ENCODE measurements at places on chromosomes 16 and 17. TPM values are rescaled to one million over a fixed set of nuclear protein-coding genes. Genes with fewer than 3 reads are reported as not detected.

DNA sequence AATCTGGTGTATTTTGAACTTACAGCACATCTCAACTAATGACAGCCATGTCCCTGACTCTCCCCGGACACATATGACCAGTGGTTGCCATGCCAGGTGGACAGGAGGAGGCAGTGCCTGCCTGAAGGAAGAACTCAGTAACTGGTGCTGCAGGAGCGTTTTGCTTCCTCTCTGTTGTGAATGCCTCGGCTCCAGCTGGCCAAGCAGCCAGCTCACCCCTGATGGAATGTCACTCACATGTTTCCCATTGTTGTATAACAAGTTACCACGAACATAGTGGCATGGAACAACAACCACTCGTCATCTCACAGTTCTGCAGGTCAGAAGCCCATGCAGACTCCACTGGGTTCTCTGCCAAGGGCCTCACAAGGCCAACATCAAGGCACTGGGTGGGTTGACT is 20.1 kb upstream of the IRF8 start:
- peak; percentile 77 for DNase-seq

GRCh38 chr16:3915426-3916260 is 35.1 kb upstream of the CREBBP start:
- DNase-seq = no peak

GRCh38 chr17:82019690-82020571 is 2.7 kb downstream of the CENPX start:
- peak; percentile 61 for DNase-seq

The HOXB7 gene
- 7.1 TPM for total RNA-seq

The RHBDF1 gene
- total RNA-seq = 61.7 TPM

DNA sequence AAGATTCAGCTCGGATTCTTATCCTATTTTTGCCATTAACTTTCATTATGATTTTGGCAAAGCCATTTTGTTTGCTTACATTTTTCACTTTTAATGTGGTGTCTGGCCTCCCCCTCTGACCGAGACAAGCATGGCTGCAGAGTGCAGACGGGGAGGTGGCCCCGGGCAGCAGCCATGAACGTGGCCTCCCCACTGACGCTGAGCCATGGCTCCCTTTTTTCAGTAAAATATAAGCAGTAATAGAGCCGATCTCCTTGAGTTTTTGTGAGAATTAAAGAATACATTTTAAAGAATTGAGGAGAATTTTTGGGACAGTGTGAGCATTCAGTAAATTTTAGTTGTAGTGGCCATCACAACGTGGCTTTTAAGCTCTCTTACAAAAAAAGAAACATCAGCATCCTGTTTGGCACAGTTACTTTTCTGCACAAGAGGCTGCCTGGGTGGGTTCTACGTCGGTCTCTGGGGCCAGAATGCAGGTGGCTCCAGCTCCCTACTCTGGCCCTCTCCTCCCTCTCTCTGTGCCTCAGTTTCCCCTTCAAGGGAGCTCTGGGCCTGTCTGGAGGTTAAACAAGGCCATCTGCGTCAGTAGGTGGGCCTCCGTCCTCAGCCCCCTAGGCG is 68.8 kb upstream of the ZNF750 start:
- no peak for DNase-seq

The KRTAP4-6 gene
- not detected for total RNA-seq

The HBZ gene
- not detected for total RNA-seq

DNA sequence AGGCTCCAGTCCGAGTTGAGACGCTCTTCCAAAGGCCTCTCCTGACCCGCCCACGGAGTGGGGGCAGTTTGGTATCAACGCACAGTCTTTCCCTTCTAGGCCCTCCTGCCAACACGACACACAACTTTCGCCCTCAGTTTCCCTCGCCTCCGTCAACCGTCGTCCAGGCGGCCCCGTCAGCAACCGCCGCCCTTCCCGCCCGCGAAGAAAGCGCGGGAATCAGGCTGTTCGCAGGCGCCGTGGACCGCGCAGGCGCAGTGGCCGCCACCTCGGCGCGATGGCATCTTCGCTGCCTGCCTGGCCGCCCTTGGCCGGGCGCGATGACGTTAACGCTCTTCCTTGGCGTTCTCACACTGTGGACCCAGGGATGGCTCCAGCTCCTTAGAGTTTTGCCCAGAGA is at the start of gene SPATA22:
Gene SPATA22 (minus strand): TSS at position 221 of the 400 bp plus-strand sequence. CDS start 2,494 bp downstream, outside the sequence.
- no peak for DNase-seq

The TLK2 gene
- 37.9 TPM for total RNA-seq

GRCh38 chr17:40111221-40112128 is 10.3 kb upstream of the MSL1 start:
- peak; percentile 93 for DNase-seq

The OR1E1 gene
- total RNA-seq = not detected

GRCh38 chr16:30755955-30756780 is 5.7 kb downstream of the CFAP119 start:
- DNase-seq = no peak

GRCh38 chr17:16384557-16384956 is 3.7 kb downstream of the UBB start:
- no peak for DNase-seq

GRCh38 chr17:11182430-11182829 is 58.6 kb upstream of the SHISA6 start:
- no peak for DNase-seq

DNA sequence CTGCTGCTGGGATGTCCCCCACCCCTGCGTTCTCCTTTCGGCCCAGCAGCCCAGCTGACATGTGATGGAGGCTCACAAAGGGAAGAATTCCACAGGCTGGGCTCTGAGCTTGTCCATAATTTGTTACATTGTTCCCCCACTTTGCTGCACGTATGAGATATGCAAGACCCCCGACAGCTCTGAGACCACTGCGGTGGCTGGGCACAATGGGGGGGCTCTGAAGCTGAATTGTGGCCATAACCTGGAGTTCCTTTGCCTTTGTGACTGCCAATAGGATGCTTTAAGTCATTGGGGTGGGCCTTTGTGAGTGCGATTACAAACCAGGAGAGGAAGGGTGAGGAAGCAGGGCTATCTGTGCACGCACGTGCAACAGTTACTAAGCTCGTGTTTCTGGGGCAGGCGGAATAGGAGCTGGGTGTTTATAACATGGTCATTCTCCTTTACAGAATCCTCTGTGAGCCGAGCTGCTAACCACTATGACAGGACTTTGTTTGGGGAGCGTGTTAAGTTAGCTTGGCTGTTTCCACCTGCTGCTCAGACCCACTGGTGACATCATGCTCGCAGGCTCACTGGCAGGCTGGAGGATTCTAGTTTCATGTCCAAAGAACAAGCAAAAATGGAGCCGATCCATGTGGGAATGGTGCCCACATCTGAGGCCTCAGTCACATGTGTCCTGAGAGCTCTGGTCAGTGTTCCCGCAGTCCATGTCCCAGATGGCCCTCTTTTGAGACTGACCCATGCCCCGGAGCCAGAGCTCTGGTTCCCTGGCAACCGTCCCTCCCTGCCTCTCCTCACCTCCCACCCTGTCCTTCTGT is 208.3 kb upstream of the SALL1 start:
- peak; percentile 6 for DNase-seq

The CCL11 gene
- total RNA-seq = not detected

The KRT39 gene
- total RNA-seq = not detected

The KRTAP4-9 gene
- not detected for total RNA-seq

DNA sequence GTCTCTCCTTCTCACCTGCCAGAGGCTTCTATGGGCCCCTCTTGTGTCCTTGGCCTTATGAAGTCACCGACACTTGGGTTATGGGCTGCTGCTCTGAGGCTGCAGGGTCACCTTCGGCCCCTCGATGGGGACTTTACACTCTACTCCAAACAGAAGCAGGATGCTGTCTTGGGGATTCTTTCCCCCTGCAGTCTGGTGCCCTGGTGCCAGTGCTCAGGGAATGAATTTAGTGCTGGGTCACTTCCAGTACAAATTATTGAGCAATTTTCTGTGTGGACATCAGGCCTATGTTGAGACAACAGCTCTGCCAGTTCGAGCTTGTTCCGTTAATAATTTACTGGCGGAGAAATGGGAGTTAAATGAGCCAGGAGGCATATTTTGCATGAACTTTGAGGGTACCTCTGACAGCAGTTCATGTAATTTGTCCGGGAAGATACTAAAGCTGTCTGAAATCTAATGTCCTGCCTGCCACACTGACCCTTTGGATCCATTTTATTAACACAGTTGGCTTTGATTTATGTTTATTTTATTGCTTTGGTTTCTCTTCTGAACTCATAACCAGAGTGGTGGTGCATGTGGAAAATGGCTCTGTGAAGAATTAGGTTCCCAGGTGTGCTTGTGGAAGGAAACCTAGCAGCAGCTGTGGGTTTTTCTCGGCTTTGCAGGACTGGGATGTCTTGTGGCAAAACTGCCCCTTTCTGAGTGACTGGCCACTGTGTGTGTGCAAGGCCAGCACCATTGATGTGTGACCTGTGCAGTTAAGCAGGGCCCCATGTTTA is 34.1 kb upstream of the DHX8 start:
- DNase-seq = peak; percentile 53

DNA sequence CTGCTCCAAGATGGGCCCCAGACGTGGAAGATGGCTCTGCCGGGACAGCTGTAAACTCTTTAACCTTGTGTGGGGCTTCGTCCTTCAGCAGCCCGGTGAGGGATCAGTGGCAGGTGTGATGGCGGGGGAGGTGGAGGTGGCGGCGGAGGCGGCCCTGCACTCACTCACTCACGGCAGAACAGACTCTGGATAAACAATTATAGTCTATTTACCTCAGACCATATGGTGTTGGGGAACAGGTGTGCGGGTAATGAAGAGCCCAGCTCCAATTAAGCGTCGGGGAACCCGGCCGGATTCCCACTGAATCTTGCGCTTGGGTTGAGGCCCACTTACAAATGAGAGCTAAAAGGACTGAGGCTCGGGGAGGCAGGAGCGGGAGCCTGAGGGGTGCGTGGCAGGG is 104.3 kb upstream of the SDK2 start:
- no peak for DNase-seq

DNA sequence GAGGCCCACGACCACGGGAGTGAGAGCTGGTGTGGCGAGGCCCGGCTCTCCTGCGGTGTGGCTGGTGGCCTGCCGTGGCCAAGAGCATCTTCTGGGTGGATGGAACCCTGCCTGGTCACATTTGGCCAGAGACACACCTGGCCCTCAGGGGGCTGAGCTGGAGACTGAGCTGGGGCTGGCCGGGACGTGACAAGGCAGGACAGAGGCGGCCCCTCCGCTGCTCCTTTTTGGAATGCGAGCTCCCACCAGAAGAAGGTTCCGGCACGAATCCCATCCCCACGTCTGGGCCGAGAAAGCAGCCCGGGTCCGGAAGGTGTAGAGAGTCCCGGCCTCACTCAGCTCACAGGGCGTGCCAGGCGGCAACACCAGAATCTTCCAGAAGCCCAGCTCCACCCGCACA is 26.0 kb upstream of the CHMP6 start:
- DNase-seq = no peak

DNA sequence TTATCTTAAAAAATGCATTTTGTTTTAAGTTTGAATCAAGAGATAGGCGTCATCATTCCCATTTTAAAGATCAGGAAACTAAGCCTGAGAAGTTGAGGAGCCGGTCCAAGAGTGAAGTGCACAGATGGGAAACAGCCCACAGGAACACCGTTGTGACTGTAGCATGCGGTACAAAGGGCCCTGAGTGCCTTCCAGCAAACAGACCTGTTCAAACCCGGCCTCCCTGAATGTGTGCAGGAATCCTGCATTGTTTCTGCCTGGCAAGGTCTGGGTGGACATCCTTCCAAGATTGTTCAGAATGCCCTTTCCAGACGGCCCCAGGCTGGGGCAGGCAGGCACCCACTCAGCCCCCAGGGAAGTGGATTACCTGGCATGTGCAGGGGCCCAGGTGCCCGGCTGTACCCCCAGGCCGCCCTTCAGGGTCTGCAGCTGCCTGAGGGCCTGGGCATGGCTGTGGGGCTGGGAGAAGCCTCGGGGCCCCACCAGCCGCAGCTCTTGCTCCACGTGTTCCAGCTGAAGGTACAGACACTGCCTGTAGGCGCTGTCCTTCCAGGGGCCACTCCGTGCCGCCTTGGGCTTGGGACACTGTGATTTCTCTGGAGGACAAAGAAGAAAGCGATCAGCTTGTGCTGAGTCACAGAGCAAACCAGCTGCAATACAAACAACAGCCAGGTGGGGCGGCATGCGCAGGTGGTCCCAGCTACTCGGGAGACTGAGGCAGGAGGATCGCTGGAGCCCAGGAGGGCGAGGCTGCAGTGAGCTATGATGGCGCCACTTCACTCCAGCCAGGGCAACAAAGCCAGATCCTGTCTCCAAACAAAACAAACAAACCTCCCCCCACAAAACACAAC is 45.0 kb upstream of the GCSH start:
- peak; percentile 20 for DNase-seq

GRCh38 chr17:40542558-40543411 is 22.5 kb downstream of the CCR7 start:
- peak; percentile 96 for DNase-seq

The CA4 gene
- total RNA-seq = not detected

- no peak for DNase-seq
These were observed 17.4 kb upstream of the CMIP start for GRCh38 chr16:81427219-81427618.

The ATP1B2 gene
- total RNA-seq = not detected

GRCh38 chr16:9092978-9093344 is 1.5 kb downstream of the HAPSTR1 start:
- DNase-seq = peak; percentile 48

The TSNAXIP1 gene
- 0.65 TPM for total RNA-seq

DNA sequence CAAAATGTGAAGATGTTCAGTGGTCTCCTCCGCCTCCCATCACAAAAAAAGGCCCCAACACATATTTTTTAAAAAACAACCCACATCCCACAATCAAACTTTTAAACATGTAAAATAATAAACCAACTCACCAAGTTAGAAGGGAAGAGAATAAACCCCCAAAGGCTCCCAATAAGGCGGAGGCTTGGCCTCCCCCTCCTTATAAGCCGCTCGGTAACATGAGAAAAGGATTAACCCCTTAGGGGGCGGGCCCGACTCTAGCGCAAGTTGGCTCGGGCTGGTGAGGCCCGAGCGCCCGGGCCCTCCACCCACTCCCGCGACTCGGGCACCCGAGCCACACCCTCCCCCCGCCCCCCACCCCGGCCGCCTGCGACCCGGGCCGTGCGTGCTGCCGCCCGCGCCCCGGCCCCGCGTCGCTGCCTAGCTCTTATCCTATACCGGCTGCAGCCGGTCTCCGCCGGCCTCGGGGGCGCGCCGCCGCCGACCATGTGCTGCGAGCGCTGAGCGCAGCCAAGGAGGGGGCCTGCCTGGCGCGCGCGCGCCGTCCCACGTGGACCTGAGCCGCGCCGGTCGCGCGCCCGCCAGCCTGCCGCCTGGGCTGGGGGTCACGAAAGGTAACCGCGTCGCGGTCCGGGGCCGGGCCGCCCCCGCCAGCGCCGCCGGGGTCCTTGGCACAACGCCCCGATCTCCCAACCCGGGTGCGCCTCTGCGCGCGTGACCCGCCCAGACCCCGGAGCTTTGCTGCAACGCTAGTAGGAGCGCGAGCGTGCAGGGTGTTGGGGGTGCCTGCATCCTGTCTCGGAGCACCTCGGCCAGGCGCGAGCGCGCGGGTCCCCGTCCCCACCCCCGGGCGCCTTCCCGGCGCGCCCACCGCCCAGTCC is at the start of the genes ARSG and SLC16A6:
Gene ARSG (plus strand): TSS at position 541 of the 881 bp plus-strand sequence. CDS start 15,999 bp downstream, outside the sequence.
Gene SLC16A6 (minus strand): TSS at position 173 of the 881 bp plus-strand sequence. CDS start 12,807 bp downstream, outside the sequence.
- DNase-seq = peak; percentile 72
